AG04450 (cell line): ENCODE measurements at places on chromosomes 5 and 9. TPM values are rescaled to one million over a fixed set of nuclear protein-coding genes. Genes with fewer than 3 reads are reported as not detected.
A peak's percentile ranks its signal among the peaks of the same experiment; 100 is the strongest.

The PCA3 gene
- not detected in 2 replicates for polyA plus RNA-seq

DNA sequence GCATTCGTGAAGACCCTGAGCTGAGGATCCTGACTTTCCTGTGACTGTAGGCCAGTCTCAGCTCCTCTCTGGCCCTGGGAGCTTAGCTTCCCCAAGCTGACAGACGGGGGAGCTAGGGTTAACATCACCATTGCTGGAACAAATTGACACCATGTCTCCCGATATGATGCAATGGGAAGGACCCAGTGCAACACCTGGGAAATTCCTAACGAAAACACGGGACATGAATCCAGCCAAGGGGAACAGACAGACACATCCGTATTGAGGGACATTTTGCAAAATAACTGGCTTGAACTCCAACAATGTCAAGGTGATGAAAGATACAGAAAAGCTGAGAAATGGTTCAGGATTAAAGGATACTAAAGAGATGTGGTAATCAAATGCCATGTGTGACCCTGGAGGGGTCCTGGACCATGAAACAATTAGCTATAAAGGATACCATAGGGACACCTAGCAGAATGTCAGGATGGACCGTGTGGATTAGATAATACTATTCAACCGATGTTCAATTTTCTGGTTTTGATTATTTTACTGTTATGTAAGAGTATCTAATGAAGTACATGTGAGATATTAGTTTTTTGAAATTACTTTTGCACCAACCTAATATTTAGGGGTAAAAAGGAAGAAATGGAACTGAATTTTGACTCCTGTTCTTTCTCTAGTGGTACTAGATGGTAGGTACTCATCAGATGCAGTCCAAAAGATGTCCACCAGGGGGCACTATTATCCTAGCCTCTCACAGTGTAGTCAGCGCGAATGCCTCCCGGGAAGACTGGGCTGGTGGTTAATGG is 52.7 kb downstream of the NDST1 start:
- DNase-seq, result peak; percentile 67

- no peak for DNase-seq
These were observed 534 bp upstream of the SAPCD2 start for GRCh38 chr9:137070906-137071275.

The FREM1 gene
- not detected in 2 replicates for polyA plus RNA-seq

DNA sequence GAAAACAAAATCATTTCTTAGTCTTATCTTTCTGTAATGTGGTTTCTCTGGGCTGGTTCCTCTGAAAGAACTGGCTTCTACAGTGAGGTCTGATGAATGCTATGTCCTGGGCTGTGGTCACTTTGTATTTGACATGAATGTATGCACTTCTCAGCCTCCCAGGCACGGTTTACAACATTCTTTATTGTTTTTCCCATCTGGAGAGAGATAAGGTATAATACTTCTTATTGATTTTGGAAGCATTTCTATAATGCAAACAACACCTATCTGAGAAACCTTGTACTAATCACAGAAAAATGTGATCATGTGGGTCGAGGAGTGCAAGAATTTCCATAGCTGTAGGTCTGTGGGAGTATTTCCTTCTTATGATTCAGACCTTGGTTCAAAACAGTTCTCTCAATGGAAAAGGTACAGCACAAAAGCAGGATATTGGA is 46.9 kb downstream of the ACTBL2 start:
- DNase-seq, result peak; percentile 90

GRCh38 chr9:136525841-136526499 is 19.9 kb downstream of the NOTCH1 start:
- DNase-seq, result no peak

GRCh38 chr5:176781638-176782570 is 28.5 kb upstream of the UNC5A start:
- no peak for DNase-seq

DNA sequence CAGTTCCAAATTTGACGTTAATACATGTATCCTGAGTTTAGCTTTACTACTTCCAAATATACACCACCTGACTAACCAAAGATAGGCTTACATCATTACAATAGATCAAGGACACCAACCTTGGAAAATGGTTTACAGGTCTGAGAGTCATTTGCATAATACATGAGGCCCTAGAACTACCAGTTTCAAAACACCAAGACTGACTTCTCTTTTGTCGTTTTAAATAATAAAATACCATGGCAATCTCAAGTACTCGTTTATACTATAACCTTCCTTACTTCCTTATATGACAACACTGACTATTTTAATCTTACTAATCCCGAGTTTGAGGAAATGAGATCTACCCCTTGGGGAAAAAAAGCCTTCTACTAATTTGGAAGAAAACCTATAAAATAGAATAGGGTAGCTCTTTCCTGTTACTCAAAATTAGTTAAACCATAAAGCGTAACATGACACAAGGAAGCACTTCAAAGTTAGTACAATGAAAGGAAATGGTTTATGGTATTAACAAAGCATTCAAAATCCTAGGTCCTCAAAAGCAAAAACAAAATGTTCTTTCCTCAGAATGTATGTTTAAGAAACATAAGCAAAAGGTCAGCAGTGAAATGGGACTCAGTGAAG is 42.1 kb downstream of the UBQLN1 start:
- DNase-seq, result no peak

The RXFP3 gene
- polyA plus RNA-seq, result not detected in 2 replicates

- DNase-seq, result no peak
These were observed 114.1 kb downstream of the FRMD3 start for GRCh38 chr9:83423815-83424707.

DNA sequence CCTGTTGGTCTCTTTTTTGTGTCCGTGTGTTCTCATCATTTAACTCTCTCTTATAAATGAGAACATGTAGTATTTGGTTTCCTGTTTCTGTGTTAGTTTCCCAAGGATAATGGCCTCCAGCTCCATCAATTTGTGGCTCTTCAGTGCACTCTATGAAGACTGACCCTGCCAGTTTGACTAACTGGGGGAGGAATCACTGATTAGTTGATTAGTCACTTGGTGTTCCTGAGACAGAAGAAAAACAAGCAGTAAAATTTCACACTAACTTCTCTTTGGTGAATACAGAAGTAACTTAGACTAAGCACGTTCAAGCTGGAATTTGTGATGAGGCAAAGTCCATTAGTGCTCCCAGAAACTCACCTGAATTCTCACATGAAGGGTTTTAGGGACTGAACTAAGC is 495.8 kb upstream of the RORB start:
- no peak for DNase-seq

DNA sequence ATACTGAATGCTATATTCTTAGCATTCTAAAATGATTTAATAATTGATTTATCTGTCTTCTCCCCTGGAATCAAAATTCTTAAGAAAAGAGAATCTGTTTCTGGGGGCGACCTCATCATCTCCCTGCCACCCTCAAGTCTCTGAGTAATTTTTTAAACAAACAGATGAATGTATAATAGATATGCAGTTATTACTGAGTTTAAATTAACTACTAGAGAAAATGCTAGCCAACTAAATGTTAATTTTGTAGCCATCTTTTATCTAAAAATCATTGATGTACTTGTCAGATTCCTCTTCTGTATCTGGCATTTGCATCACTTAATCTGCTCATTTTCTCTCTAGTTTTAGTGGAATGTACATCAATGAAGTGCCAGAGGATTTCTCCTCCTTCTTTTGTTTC is 87.5 kb downstream of the ERBIN start:
- no peak for DNase-seq

- DNase-seq, result no peak
These were observed 60.7 kb downstream of the NDST1 start for GRCh38 chr5:150568663-150569062.

DNA sequence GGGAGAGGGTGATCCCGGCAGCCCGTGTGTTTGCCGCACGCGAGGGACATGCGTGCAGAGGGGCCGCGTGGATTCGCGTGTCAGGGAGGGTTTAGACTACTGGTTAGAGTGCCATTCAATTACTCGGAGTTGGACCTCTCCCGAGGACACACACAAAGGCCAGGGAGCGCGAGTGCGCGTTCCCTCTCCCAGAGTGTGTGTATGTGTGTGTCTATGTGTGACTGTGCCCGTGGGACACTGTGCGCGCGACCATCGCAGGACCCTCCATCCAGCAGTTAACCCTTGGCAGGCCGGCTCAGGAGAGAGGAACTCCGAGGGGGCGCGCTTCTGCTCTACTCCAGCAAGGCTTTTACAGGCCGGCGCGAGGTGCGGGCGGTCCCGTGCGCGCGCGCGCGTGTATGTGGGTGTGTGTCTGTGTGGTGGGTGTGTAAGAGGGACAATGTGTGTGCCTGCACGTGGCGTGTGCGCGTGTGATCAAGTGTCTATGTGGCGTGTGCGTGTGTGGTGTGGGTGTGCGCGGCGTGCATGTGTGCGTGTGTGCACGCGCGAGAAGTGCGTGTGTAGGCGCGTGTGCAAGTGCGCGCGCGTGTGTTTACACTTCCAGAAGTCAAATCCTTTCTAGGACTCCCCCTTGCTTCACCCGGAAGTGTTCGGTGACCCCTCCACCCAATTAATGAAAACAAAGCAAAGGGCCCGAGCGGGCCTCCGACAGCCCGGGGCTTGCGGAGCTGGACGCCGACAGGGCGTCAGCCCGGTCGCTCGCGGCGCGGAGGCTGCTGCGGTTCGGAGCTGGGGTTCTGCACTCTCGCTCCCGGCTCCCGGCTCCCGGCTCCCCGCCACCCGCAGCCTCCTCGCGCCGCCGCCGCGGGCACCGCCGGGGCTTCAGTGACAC is 75.3 kb upstream of the TBCA start:
- no peak for DNase-seq

- no peak for DNase-seq
These were observed 15.9 kb upstream of the ABLIM3 start for GRCh38 chr5:149125386-149125891.

GRCh38 chr5:134119720-134120119 is 5.2 kb downstream of the TCF7 start:
- no peak for DNase-seq
